ENCODE measurements at places on chromosomes 1 and 21.

- DNase-seq = no peak
Observed at GRCh38 chr1:18666317-18666920, 35.8 kb downstream of the PAX7 start.

DNA sequence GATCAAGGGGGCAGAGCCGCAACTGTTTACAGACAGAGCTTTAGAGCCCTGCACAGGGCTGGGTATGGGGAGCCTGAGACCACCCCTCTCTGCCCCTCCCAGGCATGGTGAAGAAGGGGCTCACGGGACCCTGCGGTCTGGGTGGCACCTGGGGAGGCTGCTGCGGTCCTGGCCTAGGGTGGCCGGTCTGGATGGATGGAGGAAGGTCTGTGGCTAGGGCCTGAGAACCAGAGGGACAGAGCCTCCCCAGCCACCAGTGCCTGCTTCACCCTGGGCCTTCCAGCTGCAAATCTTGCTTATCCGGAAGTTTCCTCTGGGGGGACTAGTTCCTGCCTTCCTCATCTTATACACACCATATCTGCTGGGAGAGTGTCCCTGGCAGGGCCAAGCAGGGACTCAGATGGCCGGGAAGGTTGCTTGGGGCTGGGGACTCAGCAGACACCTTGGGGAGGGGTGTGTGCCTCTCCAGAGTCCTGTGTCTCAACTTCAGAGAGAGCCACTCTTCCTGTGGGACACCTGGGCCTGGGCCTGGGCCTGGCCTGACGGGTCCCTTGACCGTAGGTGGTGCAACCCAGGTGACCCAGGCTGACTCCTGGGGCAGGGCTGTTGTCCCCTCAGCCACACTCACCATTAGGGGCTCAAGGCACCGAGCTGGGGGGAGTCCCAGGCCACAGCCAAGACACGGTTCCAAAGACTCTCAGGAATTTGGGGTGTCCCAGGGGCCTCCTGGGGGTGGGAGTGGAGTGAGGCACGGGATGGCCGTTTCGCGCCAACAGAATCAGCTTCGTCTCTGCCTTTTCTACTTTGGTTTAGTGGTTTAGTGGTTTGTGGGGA lies 52.0 kb upstream of the ACTRT2 start:
- no peak for DNase-seq

DNA sequence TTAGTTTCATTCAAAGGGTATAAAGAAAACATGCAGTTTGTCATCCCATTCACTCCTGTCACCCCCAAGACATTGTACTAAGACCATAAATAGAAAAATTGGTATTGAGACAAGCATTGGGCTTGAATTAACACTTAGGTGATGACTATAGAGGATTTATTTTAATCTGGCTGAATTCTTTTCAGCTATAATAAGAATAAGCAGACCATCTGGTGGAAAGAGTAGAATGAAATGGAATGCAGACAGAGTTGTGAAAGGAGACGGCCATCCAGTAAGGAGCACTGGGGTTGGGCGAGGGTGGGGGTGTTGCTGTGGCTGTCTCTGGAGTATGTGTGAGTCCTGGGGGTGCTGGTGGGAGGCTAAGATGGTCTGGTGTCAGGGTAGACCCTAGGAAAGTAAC lies 125.0 kb upstream of the IVNS1ABP start:
- DNase-seq = no peak

DNA sequence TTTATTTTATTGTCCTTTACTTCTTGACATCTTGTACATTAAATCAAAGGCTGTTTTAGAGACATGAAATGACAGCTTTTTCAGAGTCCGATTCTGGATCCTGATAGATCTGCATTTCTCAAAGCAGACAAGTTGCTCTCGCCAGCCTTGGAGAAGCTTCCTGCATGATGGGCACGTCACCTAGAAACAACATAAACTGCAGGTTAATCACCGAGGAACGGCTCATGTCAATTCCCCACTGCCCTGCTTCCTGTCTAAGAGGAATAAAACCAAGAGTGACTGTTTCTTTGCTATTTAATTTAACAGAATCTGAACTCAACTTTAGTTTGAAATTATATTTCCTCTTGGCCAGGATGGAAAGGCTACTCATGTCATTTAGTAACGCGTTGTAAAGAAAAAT lies 77.0 kb downstream of the RWDD3 start:
- DNase-seq = no peak

GRCh38 chr1:173507205-173507846 lies 30.2 kb downstream of the PRDX6 start:
- DNase-seq = no peak

GRCh38 chr1:200590001-200590400 lies 30.6 kb downstream of the KIF14 start:
- DNase-seq = no peak

Measured in NCI-H2107 (cell line).